Sigmoid colon (tissue), 7 donors: ENCODE measurements at places on chromosomes 1 and 21. TPM values are rescaled to one million over a fixed set of nuclear protein-coding genes. Genes with fewer than 3 reads are reported as not detected.

GRCh38 chr1:68142461-68142860 is 89.9 kb downstream of the WLS start:
- peak overlapping the region; percentile 79 for H3K27ac ChIP-seq
- no peak for DNase-seq
- H3K36me3 ChIP-seq, result peaks cover 71% of the 10 kb centered on the region
- H3K4me1 ChIP-seq, result peaks cover 40% of the 10 kb centered on the region
- no peak overlapping the region for H3K4me3 ChIP-seq

P3R3URF gene
- not detected for total RNA-seq

PLEKHO1 gene
- total RNA-seq, result 251 TPM

CD101 gene
- 1.4 TPM for total RNA-seq

DNA sequence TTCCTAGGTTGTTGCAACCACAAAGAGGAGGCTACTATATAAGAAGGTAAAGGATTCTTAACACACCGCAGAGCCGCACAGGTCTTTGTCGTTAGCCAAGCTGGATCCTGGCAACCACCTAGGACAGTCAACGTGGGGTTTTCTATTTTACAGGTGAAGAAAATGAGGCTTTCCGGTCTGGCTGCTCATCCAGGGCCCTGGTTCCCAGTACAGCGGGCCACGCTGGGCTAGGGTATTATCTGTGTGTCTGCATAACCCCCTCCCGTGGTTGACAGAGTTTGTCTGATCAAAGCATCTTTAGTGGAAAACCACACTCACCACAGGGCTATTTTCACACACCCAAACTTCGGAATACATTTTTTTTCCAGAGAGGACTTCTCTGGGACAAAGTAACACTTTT is 39.0 kb upstream of the PDE9A start:
- H3K36me3 ChIP-seq, result no peaks in the 10 kb centered on the region
- no peaks in the 10 kb centered on the region for H3K27me3 ChIP-seq
- H3K4me3 ChIP-seq, result no peak overlapping the region
- H3K27ac ChIP-seq, result no peak overlapping the region
- no peak for DNase-seq

GRCh38 chr1:9689011-9689706 is 37.6 kb downstream of the PIK3CD start:
- H3K4me1 ChIP-seq, result no peaks in the 10 kb centered on the region
- peak; percentile 89 for DNase-seq
- H3K27me3 ChIP-seq, result no peaks in the 10 kb centered on the region

GRCh38 chr1:167474191-167474641 is 44.1 kb downstream of the CD247 start:
- H3K4me3 ChIP-seq, result no peak overlapping the region
- no peaks in the 10 kb centered on the region for H3K36me3 ChIP-seq
- DNase-seq, result peak; percentile 18
- H3K4me1 ChIP-seq, result no peaks in the 10 kb centered on the region

DNA sequence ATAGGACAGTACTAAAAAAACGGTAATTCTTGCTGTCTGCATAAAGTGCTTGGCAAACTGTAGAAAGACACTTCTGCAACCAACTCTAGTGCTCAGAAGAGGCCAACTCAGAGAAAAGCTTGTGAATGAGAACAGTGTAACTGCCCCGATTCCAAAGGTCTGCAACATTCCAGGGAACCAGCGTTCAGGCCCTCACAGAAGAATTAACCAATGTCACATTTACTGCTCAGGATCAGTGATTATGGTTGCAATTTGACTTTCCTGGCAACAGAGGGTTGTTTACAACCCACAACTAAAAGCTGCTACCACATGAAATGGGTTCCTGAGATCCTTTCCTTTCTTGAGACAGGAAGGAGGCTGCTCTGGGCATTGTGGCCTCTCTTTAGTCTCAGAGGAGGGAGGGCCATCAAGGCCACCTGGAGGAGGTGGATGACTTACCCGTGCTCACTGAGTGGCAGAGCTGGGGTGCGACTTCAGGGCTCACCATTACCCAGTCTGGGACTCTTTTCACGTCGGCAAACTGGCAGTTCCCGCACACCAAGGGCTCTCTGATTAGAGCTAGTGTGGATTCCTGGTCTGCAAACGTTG is 15.3 kb downstream of the SRSF4 start:
- no peaks in the 10 kb centered on the region for H3K27me3 ChIP-seq
- H3K36me3 ChIP-seq, result peaks cover 16% of the 10 kb centered on the region
- H3K4me1 ChIP-seq, result no peaks in the 10 kb centered on the region

GRCh38 chr1:243475966-243476365 is 220.1 kb downstream of the SDCCAG8 start:
- no peak overlapping the region for H3K4me3 ChIP-seq
- no peak overlapping the region for H3K27ac ChIP-seq
- H3K36me3 ChIP-seq, result no peaks in the 10 kb centered on the region
- H3K4me1 ChIP-seq, result peaks cover 16% of the 10 kb centered on the region

- no peak overlapping the region for H3K4me3 ChIP-seq
- H3K27ac ChIP-seq, result no peak overlapping the region
- H3K27me3 ChIP-seq, result no peaks in the 10 kb centered on the region
- H3K4me1 ChIP-seq, result no peaks in the 10 kb centered on the region
- peaks cover 15% of the 10 kb centered on the region for H3K36me3 ChIP-seq
- no peak for DNase-seq
These were observed 10.1 kb downstream of the ZBTB37 start for GRCh38 chr1:173878251-173878650.
